Sigmoid colon (tissue), 7 donors: ENCODE measurements at places on chromosomes 6 and 20. TPM values are rescaled to one million over a fixed set of nuclear protein-coding genes. Genes with fewer than 3 reads are reported as not detected.
A peak's percentile ranks its signal among the peaks of the same experiment; 100 is the strongest.

Gene OR2H1
- not detected for total RNA-seq

Gene HIVEP2
- 13.2 TPM for total RNA-seq

Gene MRPS18A
- 43.9 TPM for total RNA-seq

Gene PPIL6
- 6.1 TPM for total RNA-seq

Gene MRPS18B
- 47.2 TPM for total RNA-seq

Gene B3GAT2
- total RNA-seq, result not detected

Gene SLC32A1
- total RNA-seq, result not detected

Gene NKX2-2
- total RNA-seq, result not detected

Gene MRAP2
- 0.16 TPM for total RNA-seq

Gene C6orf132
- total RNA-seq, result not detected

Gene PTCHD4
- 1.4 TPM for total RNA-seq

Gene CLPSL1
- not detected for total RNA-seq

Gene TOP1
- total RNA-seq, result 33.2 TPM

Gene SYTL3
- total RNA-seq, result 3.1 TPM

Gene TSBP1
- not detected for total RNA-seq

Gene C4B
- total RNA-seq, result 222 TPM

Gene RING1
- total RNA-seq, result 13.2 TPM

Gene OPRL1
- total RNA-seq, result 0.82 TPM

Gene EDN1
- total RNA-seq, result 4.9 TPM

- H3K27ac ChIP-seq, result no peak overlapping the region
- no peak for DNase-seq
- H3K27me3 ChIP-seq, result no peaks in the 10 kb centered on the region
- no peak overlapping the region for H3K4me3 ChIP-seq
- peaks cover 8% of the 10 kb centered on the region for H3K4me1 ChIP-seq
These were observed 4.6 kb downstream of the OR2H2 start for GRCh38 chr6:29589423-29590048.

GRCh38 chr6:75935473-75935793 is 137.0 kb downstream of the IMPG1 start:
- peaks cover 5% of the 10 kb centered on the region for H3K4me1 ChIP-seq
- no peak for DNase-seq
- H3K27ac ChIP-seq, result no peak overlapping the region

DNA sequence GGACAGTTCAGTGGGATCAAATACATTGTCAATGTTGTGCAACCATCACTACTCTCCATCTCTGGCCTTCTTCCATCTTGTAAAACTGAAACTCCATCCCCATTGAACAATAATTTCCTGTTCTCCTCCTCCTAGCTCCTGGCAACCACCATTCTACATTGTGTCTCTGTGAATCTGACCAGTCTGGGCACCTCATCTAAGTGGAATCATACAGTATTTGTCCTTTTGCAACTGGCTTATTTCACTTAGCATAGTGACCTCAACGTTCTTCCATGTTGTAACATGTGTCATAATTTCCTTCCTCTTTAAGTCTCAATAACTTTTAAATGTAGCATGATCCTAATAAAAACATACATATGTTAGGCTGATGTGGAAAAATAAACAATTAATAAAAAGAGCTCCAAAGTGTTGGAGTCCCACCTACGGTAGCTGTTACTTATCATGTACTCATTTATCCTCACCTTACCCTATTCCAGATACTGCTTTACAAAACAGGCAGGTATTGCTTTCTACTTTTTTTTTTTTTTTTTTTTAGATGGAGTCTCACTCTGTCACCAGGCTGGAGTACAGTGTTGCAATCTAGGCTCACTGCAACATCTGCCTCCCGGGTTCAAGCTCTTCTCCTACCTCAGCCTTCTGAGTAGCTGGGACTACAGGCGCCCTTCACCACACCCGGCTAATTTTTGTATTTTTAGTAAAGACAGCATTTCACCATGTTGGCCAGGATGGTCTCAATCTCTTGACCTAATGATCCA is 91.9 kb downstream of the TNFAIP3 start:
- no peaks in the 10 kb centered on the region for H3K36me3 ChIP-seq
- no peak overlapping the region for H3K27ac ChIP-seq
- no peaks in the 10 kb centered on the region for H3K27me3 ChIP-seq
- no peaks in the 10 kb centered on the region for H3K4me1 ChIP-seq
- no peak for DNase-seq

GRCh38 chr6:87698547-87699006 is 3.5 kb downstream of the AKIRIN2 start:
- H3K27ac ChIP-seq, result peak overlapping the region; percentile 37
- H3K27me3 ChIP-seq, result no peaks in the 10 kb centered on the region
- no peaks in the 10 kb centered on the region for H3K36me3 ChIP-seq
- H3K4me1 ChIP-seq, result peaks cover 59% of the 10 kb centered on the region

- H3K36me3 ChIP-seq, result no peaks in the 10 kb centered on the region
- peak; percentile 56 for DNase-seq
- peaks cover 16% of the 10 kb centered on the region for H3K4me1 ChIP-seq
- no peaks in the 10 kb centered on the region for H3K27me3 ChIP-seq
- no peak overlapping the region for H3K27ac ChIP-seq
These were observed 9.5 kb upstream of the PARD6B start for GRCh38 chr20:50721881-50722281.

DNA sequence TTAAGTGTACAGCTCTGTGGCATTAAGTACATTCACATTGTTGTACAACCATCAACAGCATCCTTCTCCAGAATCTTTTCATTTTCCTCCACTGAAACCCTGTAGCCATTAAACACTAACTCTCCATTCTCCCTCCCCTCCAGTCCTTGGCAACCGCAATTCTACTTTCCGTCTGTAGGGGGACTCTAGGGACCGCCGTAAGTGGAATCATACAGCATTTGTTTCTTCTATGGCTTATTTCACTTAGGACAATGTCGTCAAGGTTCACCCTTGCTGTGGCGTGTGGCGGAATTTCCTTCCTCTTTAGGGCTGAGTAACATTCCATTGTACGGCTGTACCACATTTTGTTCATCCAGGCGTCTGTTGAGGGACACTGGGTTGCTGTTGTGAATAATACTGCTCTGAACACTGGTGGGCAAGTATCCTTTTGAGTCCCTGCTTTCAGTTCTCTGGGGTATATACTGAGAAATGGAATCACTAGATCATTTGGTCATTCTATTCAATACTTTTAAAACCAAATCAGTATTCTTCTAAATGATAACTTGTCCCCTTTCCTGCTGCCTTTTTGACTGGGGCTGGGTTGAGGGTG is 50.7 kb downstream of the PPP1R3G start:
- H3K36me3 ChIP-seq, result no peaks in the 10 kb centered on the region
- no peak for DNase-seq
- H3K4me1 ChIP-seq, result peaks cover 12% of the 10 kb centered on the region
- no peak overlapping the region for H3K27ac ChIP-seq

GRCh38 chr6:52595796-52596130 is 18.9 kb upstream of the TRAM2 start:
- H3K4me3 ChIP-seq, result no peak overlapping the region
- H3K27me3 ChIP-seq, result no peaks in the 10 kb centered on the region
- no peaks in the 10 kb centered on the region for H3K4me1 ChIP-seq
- DNase-seq, result no peak

GRCh38 chr6:130720076-130720715 is 107.0 kb upstream of the SMLR1 start:
- H3K4me3 ChIP-seq, result no peak overlapping the region
- no peaks in the 10 kb centered on the region for H3K27me3 ChIP-seq
- DNase-seq, result no peak
- H3K4me1 ChIP-seq, result peaks cover 14% of the 10 kb centered on the region
- H3K27ac ChIP-seq, result no peak overlapping the region
- H3K36me3 ChIP-seq, result no peaks in the 10 kb centered on the region

DNA sequence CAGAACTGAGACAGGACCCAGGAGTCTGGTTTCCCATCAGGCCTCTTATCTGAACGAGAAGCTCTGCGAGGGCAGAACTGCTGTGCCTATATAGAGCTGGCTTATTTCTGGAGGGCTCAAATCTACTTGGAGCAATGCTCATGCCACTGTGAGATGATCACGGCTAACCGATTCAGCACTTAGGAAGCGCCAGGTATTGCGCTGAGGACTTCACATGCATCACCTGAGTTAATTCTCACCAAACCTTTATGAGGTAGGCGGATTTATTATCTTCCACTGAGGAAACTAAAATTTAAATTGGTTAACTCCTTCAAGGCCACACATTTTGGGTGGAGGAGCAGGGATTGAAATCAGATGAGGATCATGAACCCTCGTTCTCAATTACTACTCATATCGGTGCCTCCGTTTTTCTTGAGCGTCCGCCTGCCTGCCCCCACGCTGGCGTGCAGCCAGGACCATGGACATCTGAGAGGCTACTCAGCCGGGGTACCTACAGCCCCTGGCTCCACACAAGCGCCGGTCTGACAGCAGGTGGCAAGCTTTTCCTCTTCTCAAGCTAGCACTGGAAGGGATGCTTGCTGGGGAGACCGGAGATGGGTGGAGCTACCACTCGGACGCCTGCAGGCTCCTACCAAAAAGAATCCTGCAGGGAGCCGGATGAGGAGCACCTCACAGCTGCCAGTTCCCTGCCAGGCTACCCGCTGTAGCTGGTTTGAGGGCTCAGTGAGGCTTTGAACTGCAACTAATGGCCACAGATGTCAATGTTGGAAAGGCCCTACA is 1.0 kb upstream of the PCIF1 start:
- H3K4me1 ChIP-seq, result peaks cover 27% of the 10 kb centered on the region
- peak; percentile 89 for DNase-seq
- H3K36me3 ChIP-seq, result peaks cover 13% of the 10 kb centered on the region
- no peaks in the 10 kb centered on the region for H3K27me3 ChIP-seq
- peak overlapping the region; percentile 100 for H3K27ac ChIP-seq
- peak overlapping the region; percentile 99 for H3K4me3 ChIP-seq

- H3K27me3 ChIP-seq, result no peaks in the 10 kb centered on the region
- H3K27ac ChIP-seq, result no peak overlapping the region
These were observed 16.5 kb upstream of the UBE2J1 start for GRCh38 chr6:89368999-89369398.

- no peaks in the 10 kb centered on the region for H3K27me3 ChIP-seq
- DNase-seq, result peak; percentile 77
- no peak overlapping the region for H3K4me3 ChIP-seq
- no peaks in the 10 kb centered on the region for H3K36me3 ChIP-seq
These were observed 5.4 kb downstream of the TGM3 start for GRCh38 chr20:2301164-2301622.

DNA sequence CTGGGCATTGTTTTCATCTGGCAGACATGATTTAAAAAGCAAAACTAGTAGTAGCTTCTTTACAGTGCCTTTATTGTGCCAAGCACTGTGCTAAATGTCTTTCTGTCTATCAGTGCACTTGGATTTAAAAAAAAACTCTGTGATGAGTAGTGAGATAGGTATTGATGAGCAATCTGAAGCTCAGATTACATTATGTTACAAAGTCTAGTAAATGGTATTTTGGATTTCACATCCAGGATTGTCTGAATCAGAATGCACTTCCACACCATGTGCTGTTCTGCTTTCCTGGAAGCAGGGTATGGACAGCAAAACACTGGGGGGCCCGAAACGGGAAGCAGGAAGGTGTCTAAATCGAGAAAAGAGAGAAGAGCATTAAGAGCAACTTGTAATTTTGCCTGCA is 103.4 kb upstream of the CCN2 start:
- no peak overlapping the region for H3K4me3 ChIP-seq
- no peaks in the 10 kb centered on the region for H3K4me1 ChIP-seq
- H3K27ac ChIP-seq, result no peak overlapping the region
- no peaks in the 10 kb centered on the region for H3K36me3 ChIP-seq

- no peaks in the 10 kb centered on the region for H3K27me3 ChIP-seq
- H3K27ac ChIP-seq, result no peak overlapping the region
- H3K36me3 ChIP-seq, result no peaks in the 10 kb centered on the region
- H3K4me1 ChIP-seq, result peaks cover 6% of the 10 kb centered on the region
- H3K4me3 ChIP-seq, result no peak overlapping the region
These were observed 29.8 kb downstream of the KCNS1 start for GRCh38 chr20:45070932-45071632.

DNA sequence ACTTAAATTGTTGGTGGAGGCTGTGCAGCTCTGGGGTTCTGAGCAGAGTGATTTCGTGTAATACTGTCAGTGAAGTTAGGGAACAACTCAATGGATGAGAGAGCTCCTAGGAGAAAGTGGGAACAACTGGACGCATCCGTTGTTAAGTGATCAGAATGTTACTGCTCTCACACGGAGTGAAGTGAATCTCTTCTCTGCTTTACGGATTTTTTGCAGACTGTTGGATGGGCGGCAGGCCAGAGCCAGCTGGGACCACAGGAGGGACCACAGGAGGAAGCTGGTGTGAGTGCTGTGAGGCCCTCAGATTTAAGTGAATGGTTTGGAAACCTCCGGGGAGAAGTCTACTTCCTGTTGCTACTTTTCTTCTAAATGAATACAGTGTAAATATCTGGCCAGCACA is 23.7 kb upstream of the PPP1R14C start:
- no peak for DNase-seq
- no peaks in the 10 kb centered on the region for H3K4me1 ChIP-seq
- no peaks in the 10 kb centered on the region for H3K27me3 ChIP-seq

DNA sequence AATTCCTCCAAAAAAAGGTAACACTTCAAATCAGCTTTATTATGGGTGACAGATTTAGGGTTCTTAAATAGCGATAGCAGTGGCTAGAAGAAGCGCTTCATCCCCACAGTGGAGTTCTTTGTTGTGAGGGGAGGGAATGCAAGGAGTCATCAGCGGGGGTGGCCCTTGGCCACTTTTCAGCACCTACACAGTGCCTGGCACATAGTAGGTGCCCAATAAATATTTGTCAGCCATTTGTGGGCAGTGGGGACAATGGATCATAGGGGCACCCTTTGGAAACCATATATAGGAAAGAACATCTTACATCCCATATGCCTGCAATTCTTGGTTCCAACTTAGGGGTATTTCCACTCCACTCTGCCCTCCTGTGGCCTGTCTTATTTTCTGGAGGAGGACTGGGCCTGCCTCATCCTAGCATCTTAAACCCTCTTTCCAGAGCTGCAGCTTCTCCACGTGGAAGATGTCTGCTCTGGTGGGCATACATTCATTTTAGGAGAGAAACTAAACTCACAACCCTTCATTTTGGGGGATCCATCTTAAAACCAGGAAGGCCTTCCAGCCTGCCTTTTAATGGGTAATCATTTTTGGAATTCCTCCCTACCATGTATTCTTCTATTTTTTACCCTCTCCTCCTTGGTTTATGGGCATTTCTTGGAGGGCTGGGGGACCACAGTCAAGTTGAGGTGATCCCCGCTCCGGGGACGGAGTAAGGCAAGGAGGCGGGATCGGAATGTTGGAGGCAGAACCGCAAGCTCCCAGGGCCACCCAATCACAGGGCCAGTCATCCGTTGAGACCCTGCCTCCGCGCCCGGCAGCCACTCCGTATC is 2.6 kb upstream of the GPSM3 start:
- H3K27me3 ChIP-seq, result no peaks in the 10 kb centered on the region
- H3K4me3 ChIP-seq, result peak overlapping the region; percentile 30
- H3K36me3 ChIP-seq, result no peaks in the 10 kb centered on the region
- DNase-seq, result no peak

- H3K4me3 ChIP-seq, result no peak overlapping the region
- no peaks in the 10 kb centered on the region for H3K4me1 ChIP-seq
- H3K27me3 ChIP-seq, result no peaks in the 10 kb centered on the region
- no peak for DNase-seq
- H3K27ac ChIP-seq, result no peak overlapping the region
- no peaks in the 10 kb centered on the region for H3K36me3 ChIP-seq
These were observed 31.3 kb downstream of the BCAS4 start for GRCh38 chr20:50826121-50826520.

GRCh38 chr6:144186817-144187625 is 36.7 kb downstream of the STX11 start:
- H3K4me1 ChIP-seq, result peaks cover 11% of the 10 kb centered on the region
- H3K36me3 ChIP-seq, result no peaks in the 10 kb centered on the region
- H3K27ac ChIP-seq, result no peak overlapping the region
- no peaks in the 10 kb centered on the region for H3K27me3 ChIP-seq
- no peak overlapping the region for H3K4me3 ChIP-seq
